ENCODE measurements at places on chromosomes 6 and 20.

DNA sequence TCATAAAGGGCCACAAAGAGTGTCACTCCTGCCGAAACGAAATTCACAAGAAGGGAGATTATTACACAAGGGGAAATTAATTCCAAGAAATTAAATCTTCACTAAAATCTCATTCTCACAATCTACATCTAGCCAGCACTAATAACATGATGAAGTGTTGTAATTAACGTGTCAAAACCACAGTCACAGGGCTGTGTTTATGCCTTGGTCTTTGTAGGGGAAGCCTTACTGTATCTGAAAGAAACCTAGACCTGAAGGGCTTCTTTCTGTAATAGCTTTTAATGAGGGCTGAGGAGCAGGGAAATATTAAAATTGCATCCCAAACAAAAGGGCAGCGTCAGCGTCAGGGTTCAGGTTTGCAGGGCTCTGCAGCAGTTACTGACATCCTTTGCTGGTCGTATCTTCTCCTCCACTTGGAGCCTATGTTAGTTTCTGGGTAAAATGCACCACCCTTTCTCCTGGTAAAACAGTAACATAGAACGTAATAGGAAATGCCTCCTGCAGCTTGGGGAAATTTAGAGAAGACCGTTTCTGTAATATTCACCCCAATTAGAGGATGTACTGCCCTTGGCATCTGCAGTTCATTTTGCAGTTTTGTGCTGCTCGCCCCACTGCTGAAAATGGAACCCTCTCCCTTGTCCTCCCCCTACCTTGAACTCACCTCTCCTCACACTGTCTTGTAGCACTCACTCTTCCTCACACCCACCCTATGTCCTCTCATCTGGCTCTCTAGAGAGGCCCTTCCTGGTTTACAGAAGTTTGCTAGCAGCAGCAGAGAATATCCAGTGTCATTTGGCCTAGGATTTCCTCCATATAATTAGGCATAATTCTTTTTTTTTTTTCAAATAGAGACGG is 109.0 kb upstream of the TRAF3IP2 start:
- no peak for DNase-seq

DNA sequence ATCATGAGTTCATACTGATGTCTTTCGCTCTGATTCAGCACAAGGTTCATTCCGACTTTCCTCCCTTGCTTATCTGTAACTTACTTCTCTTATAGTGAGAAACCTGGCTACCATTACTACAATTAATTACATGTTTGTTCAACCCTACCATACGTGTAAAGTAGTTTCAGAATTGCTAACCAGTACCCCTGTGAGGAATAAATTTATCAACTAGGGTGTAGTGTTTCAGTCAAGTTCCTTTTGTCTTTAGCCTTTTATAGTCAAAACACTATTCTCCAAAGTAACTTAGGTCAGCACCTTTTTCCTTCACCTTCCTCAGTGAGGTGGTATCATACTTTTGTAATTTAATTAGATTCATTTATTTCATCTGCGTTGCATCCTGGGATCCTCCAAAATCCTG is 64.9 kb downstream of the MAP3K4 start:
- DNase-seq = no peak

- DNase-seq = no peak
Measured at GRCh38 chr20:32792731-32793458, 26.9 kb upstream of the MAPRE1 start.

GRCh38 chr6:148107911-148108310 is 234.7 kb upstream of the SASH1 start:
- no peak for DNase-seq

- no peak for DNase-seq
Measured at GRCh38 chr6:10210052-10210451, 204.8 kb downstream of the TFAP2A start.

DNA sequence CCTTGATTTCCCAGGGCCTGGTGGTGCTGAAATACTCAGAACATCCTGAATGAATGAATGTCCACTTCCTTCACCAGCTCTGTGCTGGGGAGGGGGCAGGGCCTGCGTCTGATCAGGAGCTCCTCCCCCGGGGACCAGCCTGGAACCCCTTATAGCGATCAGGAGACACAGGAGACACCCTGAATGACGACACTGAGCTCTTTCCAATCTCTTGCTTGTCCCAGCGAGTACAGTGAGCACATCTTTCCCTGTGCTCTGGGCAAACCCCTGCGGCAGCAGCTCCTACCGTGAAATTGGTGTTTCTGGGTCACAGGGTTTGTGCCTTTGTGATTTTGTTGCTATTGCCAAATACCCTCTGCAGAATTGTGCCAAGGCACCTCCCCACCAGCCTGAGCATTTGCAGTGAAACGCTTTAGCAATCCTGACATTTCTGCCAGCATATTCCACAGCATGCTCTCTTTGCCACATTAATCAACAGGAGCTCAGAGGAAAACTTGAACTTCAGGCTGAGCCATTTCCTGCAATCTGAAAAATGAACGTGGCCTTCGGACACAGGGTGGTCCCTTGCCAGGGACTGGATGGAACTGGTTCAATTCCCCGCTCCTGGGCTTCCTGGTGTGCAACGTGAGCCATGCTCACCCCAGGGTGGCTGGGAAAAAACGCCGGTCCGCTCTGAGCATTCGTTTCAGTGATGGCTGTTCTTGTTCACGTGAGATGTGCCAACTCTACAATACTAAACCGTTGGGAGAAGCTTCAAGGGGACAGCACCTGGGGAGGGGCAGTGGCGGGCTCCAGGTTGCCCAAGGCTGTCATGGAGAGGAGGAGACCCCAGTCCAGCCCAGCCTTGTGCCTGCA is 23.1 kb upstream of the MRGBP start:
- DNase-seq = no peak

- no peak for DNase-seq
Measured at GRCh38 chr6:168948990-168949531, 304.6 kb downstream of the THBS2 start.

DNA sequence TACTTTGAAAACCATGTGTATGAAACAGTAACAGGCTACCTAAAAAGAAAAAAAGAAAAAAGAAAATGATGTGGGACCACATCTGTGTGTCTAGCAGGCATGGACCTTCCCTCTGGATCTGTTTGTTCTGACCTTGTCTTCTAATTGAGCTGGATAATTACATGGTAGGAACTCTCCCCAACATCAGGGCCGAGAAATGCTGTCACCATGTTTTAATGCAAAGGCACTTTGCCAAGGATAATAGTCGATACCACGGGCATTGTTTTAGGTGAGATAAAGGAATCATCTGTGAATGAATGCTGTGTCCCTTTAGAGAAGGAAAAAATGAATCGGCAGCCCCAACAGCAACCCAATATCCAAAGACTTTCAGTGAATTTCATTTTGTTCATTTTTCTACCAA is 149.1 kb downstream of the ZDHHC14 start:
- DNase-seq = no peak

All from stimulated activated CD8-positive, alpha-beta memory T cell treated with anti-CD3 and anti-CD28 coated beads, Interleukin-7, amount 100 ng/mL, for 4 hours (primary cell).